AG04449 (cell line): ENCODE measurements at places on chromosomes 12 and 14.

DNA sequence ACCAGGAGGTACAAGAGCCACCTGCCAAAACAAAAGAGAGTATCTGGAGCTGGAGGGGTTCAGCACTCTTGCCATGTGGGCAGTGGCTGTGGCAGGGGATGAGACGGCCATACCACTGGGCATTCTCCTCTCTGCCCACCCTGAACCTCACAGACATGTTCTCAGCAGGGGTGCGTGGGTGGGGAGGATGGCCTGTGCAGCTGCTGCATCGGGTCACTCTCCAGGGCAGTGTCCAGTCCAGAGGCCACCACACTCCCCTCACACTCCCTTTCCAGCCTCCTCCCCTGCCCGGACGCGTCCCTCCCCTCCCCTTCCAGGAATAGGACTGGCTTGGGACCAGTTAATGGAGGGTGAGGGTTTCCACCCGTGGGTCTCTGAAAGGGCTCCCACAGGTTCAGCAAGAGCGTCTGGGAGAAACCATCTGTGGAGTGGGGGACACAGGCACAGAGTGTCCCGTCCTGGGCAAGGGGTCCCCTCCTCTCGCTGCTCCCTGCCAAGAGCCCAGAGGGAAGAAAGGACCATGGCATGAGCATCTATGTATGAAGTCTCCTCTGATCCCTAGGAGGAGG, 501 bp downstream of the C1R start:
- DNase-seq: no peak

- no peak for DNase-seq
Measured at GRCh38 chr12:91982946-91983345, 162.7 kb downstream of the BTG1 start.

- no peak for DNase-seq
Measured at GRCh38 chr14:29814156-29815015, 113.3 kb downstream of the PRKD1 start.

- no peak for DNase-seq
Measured at GRCh38 chr14:49960453-49960852, 67.6 kb downstream of the ARF6 start.

DNA sequence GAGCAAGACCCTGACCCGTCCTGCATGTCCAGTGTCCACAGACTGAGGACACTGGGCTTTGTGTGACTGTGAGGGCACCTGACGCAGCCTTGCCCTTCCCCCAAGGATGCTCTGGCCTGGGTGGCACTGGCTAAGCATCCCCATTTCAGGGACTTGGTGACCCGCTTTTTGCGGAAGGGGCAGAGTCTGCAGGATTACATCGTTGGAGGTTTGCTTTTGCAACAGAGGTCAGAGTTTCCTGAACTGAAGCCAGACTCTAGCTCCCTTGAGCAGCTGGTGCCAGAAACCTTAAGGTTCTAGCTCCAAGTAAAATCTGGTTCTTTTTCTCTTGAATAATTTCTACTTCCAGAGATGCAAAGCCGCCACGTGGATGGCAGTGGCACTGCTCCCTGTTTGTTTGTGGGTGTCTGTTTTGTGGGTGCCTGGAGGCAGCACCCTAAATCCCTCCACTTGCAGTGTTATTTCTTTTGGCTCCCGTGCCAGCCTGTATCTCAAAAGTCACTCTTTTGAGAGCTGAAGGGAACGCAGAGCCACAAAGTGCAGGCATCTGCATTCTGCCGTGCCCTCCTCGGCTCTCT, 184.7 kb downstream of the TSPAN9 start:
- no peak for DNase-seq

DNA sequence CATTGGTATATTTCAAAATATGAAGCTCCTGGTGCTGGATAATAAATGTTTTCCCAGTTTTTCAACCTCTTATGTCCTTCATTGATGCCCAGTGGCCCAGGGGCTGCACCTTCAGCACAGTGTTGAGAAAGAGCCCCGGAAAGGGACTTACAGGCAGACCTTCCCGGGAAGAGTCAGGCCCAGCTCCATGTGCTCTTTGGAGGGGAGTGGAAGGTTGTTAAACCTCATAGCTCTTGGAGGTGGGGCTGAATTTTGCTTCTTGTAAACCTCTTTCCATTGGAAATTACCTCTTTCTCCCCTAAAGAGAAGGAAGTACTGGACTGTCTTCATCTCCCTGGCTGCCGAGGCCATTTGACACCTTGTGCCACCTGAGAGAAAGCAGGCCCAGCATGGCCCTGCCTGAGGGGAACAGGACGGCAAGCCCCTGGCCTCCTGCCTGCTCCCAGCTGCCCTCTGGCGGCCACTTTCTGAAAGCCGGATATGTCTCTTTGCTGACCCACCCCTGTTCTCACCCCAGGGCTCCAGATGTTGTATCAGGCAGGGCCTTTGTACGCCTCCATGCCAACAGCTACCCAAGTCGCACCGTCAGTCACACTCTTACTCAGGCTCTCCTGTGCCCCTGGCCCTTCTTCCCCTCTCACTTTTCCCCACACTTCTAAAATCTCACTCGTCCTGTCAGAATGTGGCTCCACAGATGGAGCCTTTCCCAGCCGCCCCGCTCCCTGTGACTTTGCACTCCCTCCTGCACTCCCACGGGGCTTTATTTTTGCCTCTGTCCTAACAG, 43.0 kb downstream of the EVL start:
- no peak for DNase-seq

DNA sequence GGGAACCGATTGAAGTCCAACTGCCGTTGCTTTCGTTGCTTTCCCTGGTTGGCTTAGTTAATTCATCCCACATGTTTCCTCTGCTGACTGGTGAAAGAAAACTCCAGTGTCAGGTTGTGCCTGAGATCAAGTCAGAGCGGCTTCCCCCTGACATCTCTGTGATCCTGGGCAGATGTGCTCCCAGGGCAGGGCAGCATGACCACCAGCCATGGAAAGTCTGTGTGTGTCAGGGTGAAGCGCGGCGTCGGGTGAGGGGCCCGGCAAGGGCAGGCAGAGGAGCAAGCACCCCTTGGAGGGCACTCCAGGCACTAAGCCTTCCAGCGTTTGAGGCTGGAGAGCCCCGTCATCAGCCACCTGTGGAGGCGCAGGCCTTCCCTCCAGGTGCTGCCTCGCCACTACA, 54.5 kb upstream of the IGF1 start:
- DNase-seq: no peak

DNA sequence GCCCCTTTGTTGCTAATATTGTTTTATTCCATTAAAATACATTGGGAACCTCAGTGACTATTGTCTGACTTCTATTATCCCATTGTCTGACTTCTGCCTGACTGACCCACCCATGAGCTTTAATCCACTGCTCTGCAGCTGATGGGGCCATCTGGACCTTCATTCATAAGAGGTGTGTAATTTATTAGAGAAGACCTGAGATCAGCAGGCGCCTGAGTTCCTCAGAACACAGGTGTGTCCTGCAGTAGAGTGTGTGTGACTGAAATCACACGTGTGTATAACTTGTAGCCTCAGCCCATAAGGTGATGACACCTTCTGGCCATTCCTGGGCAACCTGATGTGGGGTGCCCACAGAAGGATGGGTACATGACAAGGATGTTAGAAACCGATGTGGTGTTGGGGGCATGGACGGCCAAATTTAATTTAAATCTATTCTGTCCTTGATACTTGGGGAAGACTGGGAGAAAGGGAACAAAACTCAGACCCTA, 821.0 kb downstream of the TMEM121 start:
- DNase-seq: no peak

GRCh38 chr12:67069451-67070306, 199.5 kb upstream of the CAND1 start:
- DNase-seq: no peak

DNA sequence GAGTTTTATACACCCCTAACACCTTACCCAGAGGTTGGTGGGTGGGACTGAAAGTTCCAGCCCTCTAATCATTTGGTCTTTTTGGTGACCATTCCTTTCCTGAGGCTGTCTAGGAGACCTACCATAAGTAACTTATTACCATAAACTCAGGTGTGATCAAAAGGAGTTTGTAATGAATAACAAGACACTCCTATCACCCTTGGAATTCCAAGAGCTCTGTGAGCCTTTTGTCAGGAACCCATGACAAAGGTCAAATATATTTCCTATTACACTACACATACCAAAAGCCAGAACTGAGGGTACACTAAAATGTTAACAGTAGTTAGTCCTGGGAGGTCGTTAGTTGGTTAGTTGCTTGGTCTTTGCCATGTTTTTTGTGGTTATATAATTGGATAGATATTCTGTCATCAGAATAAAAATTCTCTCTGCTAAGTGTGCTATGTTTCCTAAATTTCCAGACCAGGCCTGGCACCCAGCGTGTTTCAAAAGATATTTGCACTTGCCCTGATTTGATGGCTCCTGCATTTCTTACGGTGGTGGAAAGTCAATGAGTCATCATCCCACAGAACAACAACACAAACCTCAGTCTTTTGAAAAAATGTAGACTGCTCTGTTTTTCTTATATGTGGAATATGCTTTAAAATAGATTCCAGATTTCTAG, 27.0 kb upstream of the AKAP5 start:
- peak; percentile 90 for DNase-seq

DNA sequence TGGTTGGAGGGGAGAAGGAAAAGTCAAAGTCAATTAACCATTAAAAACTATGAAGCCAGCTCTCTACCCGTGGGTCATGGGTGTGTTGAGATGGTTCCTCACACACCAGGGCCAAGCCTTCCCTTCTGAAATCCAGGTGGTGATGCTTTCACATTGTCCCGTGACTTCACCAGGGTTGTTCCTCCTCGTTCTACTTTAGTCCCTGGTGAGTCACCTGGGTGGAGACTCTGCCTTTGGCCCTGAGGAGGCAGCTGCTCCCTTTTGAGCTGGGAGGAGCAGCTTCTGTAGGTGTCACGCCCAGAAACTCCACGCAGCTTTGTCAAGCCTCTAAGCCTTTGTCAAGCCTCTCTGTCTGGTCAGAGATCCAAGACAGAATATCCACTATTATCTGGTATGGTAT, 348.3 kb downstream of the BMP4 start:
- no peak for DNase-seq

DNA sequence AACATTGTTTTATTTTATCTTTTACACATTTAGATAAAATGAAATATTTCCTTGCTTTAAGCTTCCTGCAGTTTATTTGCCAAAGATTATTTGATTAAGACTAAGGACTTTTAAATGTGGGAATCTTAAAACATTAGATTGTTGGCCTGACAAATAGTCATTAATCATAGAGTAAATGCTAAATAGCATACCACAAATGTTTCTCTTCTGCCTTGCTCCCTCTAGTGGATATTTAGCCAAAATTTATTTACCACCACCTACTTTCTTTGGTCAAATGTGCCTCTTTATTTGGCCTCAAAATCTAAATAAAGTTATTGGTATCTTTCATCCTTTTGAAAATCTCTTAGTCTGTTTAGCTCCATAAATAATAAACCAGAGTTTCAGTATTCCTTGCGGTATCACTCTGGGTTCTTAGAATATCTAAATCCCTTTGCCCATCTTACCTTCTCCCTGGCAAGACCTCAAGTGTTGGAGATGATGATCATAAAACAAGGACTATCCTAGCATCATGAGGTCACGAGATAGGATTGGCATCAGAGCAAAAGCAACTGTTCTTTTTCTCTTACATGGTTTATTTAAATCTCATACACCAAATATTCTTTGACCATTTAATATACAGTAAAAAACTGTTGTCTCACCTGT, 150.6 kb upstream of the AEBP2 start:
- no peak for DNase-seq

GRCh38 chr12:116028619-116029018, 248.9 kb downstream of the MED13L start:
- DNase-seq: no peak

DNA sequence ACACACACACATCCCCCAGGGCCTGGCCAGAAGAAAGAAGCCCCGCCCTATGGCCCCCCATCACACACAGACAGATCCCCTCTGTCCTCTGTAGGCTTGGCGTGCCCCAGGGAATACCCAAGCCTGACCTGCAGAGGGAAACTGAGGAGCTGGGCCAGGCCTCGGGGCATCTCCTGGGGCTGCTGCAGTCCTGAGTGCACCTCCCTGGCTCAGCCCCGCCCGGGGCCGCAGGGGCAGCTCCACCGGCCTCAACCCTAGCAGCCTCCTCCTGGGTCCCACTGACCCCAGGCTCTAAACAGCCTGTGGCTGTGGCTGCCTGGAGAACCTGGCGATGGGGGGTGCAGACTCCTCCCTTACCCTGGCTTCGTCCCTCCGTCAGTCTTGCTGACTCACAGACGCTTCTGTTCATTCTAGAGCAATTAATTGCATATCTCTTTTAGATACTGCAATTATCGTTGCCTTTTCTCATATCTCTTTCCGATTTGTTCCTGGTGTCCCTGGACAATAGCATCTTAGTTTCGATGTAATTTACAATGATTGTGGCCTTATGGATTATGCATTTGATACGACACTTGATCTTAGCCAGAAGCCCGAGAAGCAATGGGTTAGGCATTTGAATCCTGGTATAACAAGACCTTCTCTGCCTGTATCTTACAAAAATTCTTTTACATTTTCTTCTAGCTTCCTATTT, 45.8 kb upstream of the EIF5 start:
- no peak for DNase-seq

- DNase-seq: no peak
Measured at GRCh38 chr12:11795192-11795912, 145.9 kb downstream of the ETV6 start.

DNA sequence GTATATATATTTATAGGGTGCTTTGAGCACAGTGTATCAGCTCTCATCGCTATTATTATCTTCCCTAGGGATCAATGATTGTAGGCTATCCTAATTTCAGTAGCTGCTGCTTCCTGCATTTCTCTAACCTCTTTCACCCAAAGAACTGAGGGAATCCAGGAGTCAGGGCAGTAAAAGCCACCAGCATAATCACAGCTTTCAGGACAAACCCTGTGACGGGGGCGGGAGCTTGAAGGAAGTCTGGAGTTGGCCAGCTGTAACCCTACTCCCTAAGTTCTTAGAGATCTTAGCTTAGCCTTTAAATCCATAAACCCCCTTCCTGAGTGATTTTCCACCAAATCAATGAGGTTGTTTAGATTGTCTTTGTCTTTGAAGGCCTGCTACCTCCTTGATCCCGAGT, 33.7 kb downstream of the FLVCR2 start:
- no peak for DNase-seq

DNA sequence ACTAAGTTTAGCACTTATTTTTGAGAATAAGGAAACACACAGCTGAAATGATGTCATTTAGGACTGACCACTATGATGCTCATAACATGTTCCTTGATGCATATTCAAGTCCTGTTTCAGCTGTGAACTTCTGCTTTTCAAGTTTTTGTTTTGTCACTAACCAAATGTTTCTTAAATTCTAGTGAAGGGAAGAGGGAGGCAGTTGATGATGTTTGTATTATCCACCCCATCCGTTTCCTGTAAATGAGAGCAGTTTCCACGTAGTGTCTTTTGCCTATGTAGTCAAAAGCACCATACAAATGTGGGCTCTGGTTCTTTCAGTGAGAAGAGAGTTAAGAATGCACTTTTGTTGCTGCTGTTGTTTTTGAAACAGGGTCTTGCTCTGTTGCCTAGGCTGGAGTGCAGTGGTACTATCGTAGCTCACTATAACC, 491.8 kb downstream of the PCNX1 start:
- no peak for DNase-seq

- DNase-seq: no peak
Measured at GRCh38 chr14:100791995-100792394, 33.9 kb upstream of the MEG3 start.

- DNase-seq: no peak
Measured at GRCh38 chr14:42428996-42429395, 822.3 kb downstream of the LRFN5 start.

- DNase-seq: no peak
Measured at GRCh38 chr12:4566474-4566873, 4.5 kb downstream of the DYRK4 start.
